ENCODE measurements at places on chromosomes 6 and 20.
A peak's percentile ranks its signal among the peaks of the same experiment; 100 is the strongest.

- DNase-seq: no peak
Observed at GRCh38 chr6:158813032-158813431, 6.1 kb downstream of the EZR start.

DNA sequence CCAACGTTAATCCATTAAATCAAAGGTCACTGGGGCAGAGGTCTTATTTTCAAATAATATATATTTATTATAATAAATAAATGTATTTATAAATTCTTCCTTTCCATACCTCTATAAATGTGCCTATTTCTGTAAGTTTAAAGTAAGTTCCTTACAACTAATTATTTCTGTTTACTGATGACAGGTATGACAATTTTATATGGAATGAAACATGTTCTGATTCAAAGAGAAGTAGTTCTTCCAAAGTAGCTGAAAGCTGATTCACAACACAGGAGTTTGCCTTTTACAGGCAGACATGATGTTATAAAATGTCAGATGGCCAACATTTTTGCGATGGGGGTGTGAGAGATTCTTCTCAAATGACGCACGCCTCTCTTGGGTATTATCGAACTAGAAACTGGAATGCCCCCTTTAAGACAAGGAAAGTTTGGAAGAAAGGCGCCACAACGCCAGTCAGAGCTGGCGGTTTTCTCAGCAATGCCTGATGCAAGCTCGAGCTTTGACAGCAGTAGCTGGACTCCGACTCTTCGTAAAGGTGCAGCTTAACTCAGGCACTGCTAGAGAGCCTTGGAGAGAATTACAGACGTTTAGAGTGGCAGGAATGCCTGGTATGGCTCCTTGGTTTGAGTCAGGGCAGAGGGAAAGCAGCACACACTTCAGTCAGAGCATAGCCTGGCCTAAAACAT, 92.1 kb downstream of the FOXC1 start:
- DNase-seq: no peak

DNA sequence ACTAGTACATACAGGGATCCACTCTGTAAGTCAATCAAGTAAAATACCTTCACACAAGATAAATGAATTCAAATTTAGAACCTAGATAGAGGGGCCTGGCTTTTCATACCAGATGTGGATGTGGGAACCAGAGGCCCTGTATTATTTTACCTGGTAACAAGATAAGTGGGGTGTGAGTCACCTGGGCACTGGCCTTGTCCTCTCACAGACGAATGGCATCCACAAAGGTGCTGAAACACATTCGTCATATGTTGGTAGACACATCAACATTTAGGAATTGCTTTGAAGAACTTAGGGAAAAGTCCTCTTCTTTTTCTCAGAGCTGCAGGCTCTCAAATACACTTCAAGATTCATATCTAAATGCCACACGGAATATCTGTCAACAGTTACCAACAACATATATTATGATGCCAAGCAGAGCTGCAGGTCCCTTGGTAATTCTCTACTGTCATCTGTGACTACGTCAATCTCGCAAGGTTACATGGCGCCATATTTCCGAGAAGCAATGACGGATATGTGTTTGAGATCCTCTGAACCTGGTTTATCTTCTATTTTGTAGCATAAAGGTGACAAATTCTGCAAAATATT, 618.6 kb downstream of the EPM2A start:
- no peak for DNase-seq

DNA sequence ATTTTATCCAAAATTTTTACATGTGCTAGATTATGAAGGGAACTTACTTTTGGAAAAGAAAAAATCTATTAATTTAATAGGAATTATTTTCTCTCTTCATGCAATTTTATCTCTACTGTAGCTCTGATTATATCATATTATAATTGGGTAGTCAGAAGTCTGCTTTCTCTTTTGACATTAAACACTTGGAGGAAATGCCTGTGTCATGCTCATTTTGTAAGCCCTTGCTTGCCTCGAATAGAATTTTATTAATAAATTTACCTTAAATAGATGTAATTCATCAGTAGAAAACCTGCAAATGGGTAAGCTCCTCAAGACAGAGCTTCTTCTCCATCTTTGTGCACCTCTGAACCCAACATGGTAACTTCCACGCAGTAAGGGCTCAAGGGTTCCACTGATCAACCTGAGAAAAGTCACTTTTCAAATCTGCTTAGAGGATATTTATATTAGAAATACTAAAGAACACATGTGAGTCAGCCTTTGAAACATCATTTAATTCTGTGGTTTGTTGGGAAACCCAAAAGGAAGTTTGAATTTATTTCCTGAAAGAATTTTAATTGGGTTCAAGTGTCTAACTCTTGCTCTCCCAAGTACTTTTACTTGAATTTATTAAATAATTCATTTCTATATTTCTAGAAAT, 266.0 kb downstream of the ALDH8A1 start:
- no peak for DNase-seq

DNA sequence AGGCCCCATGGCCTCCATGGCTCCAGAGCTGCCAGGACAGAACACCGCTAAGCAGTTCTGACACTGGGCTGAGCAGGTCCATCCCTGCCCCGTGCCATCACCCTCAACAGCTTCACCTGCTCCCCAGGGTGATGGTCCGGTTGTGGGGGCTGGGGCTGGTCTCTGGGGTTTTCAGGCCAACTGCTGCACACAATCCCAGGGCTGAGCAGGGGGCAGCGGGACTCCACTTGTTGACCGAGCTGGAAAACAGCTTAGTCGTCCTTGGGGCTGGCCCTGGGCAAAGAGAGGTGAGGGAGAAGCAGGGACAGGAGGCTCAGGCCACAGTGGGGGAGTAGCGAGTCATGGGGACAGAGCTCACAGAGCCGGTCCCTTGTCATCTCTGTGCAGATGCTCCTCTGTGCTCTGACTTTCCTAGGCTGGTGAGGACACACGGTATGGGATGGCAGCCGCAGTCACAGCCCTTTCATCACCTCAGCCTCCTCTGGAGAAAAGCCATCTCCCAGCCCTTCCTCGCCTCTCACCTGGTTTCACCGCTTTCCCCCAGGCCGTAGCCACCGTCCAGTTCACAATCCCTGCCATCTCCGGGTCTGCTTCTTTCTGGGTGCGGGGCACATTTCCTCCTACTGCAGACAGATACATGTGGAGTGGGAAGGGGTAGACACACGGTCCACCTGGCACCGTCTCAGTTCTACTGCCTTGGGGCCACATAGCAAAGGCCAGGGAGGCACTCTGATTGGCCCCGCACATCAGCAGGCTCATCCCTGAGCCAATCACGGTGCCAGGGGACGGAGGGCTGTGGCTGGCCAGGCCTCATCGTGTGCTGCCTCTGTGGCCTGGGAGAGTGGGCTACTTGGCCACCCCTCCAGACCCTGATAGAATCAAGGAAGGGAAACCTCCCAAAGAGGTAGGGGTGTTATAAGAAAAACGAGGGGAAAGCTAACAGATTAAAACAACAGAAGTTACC, 19.1 kb downstream of the MDFI start:
- no peak for DNase-seq

- DNase-seq: no peak
Observed at GRCh38 chr6:160005861-160006540, 37.1 kb downstream of the IGF2R start.

- no peak for DNase-seq
Observed at GRCh38 chr20:2296524-2297356, 939 bp downstream of the TGM3 start.

GRCh38 chr6:106688177-106688951, 59.0 kb downstream of the QRSL1 start:
- no peak for DNase-seq

GRCh38 chr20:20780127-20780824, 67.8 kb upstream of the RALGAPA2 start:
- peak; percentile 49 for DNase-seq

GRCh38 chr6:116430860-116431259, 30.3 kb upstream of the CALHM6 start:
- DNase-seq: no peak

DNA sequence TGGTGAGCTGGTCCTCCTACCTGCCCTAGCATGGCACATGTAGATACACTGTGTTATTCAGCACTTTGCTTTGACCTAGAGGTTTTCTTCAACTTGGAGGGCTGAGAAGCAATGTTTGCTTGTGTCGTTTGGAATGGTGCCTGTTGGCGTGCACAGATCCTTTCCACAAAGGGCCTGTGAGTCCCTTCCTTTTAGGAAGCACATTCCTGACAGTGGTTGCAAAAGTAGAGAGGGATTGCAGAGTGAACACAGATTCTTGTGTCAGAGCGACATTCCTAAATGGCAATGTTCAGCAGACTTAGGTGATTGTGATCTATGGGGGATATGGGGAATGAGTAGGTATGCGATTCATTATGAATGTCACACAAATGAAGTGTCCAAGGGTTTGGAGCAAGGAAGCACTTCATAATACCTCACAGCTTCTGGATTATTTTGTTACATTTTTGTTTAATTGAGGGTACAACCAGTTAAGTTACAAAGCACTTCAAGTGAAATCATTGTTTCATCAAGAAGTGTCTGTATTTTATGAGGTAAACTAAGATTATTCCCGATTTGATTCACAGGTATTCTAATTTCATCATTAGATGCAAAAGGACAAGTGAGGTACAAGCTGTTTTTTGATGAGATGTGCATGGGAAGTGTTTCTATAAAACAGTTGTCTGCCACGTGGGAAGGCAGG, 713 bp upstream of the RNF144B start:
- no peak for DNase-seq

DNA sequence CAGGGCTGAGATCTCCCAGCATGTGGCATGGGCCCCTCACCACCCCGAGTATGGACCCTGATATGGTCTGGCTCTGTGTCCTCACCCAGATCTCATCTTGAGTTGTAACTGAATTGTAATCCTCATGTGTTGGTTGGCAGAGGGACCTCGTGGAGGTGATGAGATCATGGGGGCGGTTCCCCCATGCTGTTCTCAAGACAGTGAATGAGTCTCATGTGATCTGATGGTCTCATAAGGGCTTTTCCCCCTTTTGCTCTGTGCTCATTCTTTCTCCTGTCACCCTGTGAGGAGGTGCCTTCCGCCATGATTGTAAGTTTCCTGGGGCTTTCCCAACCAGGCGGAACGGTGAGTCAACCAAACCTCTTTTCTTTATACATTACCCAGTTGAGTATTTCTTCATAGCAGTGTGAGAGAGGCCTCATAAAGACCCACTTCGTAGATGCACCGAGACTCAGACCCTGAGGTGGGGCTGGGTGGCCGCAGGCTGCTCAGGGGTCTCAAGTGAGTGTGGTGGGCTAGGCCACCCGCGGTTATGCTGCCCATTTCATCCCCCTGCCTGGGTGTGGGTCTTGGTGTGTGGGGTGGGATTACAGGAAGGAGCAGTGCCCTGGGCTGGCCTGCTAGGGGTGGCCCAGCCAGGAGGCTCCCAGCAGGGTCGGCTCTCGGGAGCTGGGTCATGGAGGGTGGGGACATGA, 26.2 kb upstream of the GATA5 start:
- peak; percentile 78 for DNase-seq

DNA sequence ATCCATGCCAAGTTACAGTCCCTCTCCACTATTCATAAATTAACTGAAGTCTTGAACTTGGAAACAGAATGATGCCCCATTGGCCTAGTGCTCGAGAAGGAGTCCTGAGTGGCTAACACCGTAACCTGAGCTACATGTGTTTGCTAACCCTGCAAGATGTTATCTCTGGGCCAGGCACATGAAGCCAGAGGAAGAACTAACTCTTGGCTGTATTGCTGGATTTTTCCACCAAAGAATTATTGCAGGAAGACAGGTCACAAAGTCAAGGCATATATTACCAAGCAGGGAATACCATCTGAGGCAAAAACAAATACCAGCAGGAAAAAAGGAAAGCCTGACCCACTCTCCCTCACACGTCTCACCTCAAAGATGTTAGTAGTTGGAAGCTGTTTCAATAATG, 148.9 kb upstream of the PHACTR1 start:
- no peak for DNase-seq

- no peak for DNase-seq
Observed at GRCh38 chr6:20366082-20366830, 35.4 kb upstream of the E2F3 start.

DNA sequence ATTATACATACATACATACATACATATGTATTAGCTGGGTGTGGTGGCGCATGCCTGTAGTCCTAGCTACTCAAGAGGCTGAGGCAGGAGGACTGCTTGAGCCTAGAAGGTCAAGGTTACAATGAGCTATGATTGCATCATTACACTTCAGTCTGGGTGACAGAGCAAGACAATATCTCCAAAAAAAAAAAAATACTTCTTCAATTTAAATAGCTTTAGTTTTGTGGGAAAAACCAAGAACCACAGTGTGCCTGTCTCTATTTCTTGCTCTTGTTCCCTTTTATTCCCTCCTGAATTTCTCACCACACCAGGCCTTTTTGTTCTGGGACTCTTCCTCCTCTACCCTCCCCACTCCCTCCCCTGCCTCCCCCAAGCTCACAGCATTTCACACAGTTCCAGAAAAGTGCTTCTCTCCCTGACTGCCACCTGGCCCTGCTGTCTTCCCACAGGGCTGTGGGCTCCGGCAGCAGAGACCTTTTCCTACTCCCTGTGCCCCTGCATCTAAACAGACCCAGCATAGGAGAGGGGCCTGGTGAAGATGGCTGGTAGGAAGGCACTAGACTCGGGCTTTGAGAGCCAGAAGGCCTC, 1.3 kb downstream of the C20orf203 start:
- DNase-seq: peak; percentile 25

- DNase-seq: no peak
Observed at GRCh38 chr20:59309218-59309617, 8.8 kb downstream of the EDN3 start.

DNA sequence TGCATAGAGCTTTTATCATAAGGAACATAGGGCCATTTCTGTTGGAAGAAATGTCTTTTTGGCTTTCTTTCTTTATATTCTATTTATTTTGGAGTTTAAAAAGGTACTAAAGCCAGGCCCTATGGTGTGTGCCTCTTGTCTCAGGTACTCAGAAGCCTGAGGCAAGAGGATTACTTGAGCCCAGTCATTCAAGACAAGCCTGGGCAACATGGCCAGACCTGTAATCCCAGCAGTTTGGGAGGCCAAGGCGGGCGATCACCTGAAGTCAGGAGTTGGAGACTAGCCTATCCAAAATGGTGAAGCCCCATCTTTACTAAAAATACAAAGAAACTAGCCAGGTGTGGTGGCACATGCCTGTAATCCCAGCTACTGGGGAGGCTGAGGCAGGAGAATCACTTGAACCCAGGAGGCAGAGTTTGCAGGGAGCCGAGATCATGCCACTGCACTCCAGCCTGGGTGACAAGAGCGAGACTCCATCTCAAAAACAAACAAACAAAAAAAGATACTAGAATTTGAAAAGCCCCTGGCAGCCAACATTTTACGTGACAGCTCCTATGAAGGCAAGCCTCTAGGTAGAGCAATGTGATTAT, 80.0 kb downstream of the CBFA2T2 start:
- no peak for DNase-seq

- DNase-seq: peak; percentile 47
Observed at GRCh38 chr6:37170273-37171200, 585 bp downstream of the PIM1 start.

- no peak for DNase-seq
Observed at GRCh38 chr6:126944512-126944911, 174.0 kb upstream of the RSPO3 start.

GRCh38 chr6:80425089-80425823, 318.8 kb downstream of the BCKDHB start:
- DNase-seq: no peak

DNA sequence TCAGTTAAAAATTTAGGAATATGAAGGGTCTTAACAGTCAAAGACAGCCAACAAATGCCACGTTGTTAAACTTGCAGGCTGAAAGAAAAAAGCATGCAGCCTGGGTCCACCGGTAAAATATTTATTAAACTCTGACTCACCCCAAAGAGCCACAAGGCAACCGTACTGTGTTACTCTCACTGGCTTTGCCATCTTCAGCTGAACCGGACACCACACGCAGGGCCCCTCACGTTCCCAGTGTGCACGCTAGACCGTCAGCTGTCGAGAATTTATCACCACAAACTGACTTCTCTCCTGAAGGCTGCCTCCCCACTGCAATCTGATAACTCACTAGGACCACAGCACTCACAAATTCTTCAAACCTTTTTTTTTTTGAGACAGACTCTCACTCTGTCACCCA, 30.7 kb downstream of the HUS1B start:
- no peak for DNase-seq

Measured in GM20000 (cell line).